NCI-H526 treated with DMSO at 0.1 percent for 48 hours (cell line): ENCODE measurements at places on chromosomes 12 and 14.
A peak's percentile ranks its signal among the peaks of the same experiment; 100 is the strongest.

- DNase-seq: no peak
Measured at GRCh38 chr12:78759367-78759766, 105.2 kb upstream of the SYT1 start.

DNA sequence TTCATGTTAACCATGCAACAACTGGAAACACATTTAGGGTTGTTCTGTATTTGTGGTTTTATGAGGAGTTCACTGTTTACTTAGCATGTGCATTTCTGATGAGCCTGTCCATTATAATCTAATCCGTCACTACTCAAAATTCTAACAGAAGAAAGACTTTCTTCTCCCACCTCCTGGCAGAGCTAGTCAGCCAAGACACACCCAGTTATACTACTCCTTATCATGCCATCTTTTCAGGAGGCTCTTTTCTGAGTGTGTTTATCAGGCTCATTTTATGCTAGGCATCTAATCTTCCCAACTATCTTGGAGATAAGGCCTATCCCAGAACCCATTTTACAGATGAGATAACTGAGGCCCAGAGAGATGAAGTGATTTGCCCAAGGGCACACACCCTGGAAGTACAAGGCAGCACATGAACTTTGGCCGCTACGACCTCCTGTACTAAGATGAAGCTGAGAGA lies 10.4 kb upstream of the MED13L start:
- DNase-seq: no peak

DNA sequence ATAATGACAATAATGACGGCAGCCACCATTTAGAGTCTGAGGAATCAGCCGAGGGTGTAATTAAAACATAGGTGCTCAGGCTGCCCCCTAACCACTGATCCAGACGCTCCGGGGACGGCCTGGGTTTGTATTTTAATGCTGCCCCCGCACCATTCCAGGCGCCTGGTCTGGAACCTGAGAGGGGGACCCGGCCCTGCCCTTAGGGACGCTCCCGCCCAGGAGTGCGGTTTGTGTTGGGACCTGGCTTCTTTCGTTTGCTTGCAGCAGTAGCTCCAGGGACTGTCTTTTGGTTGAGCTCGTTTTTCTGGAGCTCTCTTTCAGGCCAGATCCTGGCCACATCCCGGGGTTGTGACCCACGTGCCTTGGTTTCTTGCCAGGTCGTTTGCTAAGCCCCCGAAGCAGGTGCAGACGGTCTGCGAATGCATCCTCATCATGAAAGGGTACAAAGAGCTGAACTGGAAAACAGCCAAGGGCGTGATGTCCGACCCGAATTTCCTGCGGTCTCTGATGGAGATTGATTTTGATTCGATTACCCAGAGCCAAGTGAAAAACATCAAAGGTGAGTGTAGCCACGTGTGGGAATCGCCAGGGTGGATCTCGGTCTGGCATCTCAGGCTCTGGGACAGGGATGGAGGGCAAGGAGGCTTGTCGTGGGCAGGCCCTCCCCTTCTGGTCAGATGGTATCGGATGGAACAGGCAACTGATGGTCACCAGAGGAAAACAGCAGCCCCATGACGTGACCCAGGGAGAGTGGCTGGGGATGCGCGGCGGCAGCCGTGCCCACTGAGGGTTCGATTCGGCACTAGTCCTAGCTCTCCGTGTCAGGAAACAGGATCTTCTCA lies 63.5 kb downstream of the CCDC92 start:
- no peak for DNase-seq

DNA sequence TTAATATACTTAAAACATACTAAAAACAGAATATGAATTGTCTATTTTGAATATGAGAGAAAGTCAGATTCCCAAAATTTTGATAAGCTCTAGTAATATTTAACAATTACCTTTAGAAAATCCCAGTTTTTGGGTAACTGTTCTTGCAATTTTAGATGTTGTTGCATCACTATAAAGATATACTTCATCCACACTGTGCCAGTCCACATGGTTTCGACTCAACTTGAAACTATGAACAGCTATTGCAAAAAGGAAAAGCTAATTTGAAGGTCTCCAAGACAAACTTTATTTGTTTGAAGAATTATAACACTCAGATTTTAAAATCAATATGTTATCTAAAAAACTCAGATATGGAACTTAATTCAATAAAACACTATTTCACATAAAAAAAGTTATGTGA lies 59.9 kb downstream of the DDHD1 start:
- no peak for DNase-seq

GRCh38 chr12:84624601-84625000 lies 288.0 kb downstream of the SLC6A15 start:
- no peak for DNase-seq

- DNase-seq: no peak
Measured at GRCh38 chr14:54776361-54777001, 126.1 kb downstream of the GCH1 start.

GRCh38 chr14:106875503-106875902 lies 1349.1 kb downstream of the TMEM121 start:
- DNase-seq: peak; percentile 39

GRCh38 chr12:20383612-20384011 lies 15.3 kb downstream of the PDE3A start:
- DNase-seq: no peak

GRCh38 chr14:74064426-74064825 lies 19.8 kb downstream of the ALDH6A1 start:
- no peak for DNase-seq

DNA sequence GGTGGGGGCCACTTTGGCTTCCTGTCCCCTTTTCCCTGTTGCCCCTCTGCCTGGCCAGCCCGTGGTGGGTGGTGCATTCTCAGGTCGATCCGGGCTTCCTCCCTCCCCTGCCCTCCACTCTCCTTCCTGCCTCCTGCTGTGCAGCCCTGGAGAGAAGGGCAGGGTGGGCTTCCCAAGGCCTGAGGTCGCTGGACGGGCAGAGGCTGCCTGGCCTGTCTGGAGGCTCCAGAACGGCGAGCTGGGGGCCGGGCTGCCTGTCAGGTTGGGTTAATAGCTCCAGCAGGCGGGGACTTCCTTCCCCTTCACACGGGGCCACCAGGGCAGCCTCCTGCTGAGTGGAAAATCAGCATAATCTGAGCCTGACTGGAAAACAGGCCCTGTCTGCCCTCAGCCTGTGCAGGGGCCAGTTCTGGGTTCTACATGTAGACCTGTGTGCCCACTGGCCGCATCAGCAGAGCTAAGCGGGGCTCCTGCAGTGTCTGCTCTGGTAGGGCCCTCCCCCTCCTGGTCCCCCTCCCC lies 11.3 kb downstream of the KIF26A start:
- DNase-seq: no peak

DNA sequence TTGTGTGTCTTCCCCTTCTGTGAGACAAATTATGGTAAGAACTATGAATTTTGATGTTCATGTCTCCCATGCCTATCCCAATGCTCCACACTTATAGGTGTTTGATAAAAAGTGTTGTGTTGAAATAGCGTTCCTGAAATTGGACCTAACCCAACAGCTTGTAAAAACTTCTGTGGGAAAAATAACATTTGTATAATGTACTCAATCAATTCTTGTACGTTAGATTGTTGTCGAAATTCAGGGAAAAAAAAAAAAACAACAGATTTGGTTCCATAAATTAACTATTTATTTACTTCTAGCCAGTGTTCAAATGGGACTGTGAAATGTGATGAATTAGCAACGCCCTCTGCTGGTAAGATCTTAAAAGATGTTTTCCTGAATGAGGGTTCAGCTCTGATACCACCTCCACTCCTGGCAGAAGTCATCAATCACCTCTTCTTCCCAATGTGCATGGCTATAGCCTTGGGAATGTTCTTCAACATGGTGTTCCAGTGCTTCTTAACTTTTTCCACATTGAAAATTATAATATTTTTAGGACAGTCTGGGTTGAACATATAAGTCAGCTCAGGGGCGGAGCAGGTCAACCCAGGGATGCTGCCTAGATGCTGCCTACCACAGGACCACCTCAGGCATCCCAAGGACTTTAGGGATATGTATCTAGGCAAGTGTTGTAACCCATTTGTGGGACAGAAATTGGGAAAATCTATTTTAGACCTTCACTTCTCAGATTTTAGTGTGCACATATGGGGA lies 170.6 kb downstream of the OTOGL start:
- DNase-seq: no peak

- DNase-seq: no peak
Measured at GRCh38 chr12:45469902-45470301, 254.0 kb downstream of the ANO6 start.

DNA sequence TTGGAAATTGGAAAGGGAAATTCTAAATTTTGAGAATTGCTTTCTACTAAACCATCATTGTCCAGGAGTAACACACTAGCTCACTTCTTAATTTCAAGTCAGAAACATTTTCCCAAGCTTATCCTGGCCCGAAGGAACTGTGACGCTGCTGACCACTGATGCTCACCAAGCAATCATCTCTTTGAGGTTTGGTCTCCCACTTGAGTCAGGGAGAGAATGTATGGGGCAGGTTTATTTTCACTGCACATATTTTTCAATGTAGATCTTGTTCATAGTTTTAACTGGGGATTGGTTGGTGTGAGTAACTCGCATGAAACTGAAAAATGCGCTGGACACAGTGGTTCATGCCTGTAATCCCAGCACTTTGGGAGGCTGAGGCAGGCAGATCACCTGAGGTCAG lies 12.9 kb upstream of the RNASE10 start:
- no peak for DNase-seq

GRCh38 chr14:51507511-51507905 lies 144.2 kb upstream of the FRMD6 start:
- DNase-seq: no peak

DNA sequence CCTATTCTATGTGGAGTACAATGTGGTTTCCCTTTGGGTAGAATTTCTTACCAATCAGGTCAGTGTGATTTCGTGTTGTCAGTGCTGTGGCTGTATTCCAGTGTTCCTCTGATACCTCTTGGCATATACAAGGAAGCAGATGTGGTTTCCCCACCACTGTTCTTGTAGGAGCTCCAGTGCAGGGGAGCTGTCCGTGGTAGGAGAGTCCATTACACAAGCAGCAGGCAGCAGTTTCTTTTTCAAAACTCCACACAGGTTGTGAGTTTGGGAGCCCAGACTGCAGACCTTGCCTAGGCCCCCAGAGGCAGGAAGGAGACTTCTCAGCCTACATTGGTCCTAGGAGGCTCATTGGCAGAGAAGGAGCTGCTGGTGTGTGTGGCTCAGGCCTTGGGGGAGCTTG lies 452.8 kb downstream of the AACS start:
- no peak for DNase-seq

- DNase-seq: no peak
Measured at GRCh38 chr12:128755566-128755965, 68.2 kb downstream of the SLC15A4 start.

DNA sequence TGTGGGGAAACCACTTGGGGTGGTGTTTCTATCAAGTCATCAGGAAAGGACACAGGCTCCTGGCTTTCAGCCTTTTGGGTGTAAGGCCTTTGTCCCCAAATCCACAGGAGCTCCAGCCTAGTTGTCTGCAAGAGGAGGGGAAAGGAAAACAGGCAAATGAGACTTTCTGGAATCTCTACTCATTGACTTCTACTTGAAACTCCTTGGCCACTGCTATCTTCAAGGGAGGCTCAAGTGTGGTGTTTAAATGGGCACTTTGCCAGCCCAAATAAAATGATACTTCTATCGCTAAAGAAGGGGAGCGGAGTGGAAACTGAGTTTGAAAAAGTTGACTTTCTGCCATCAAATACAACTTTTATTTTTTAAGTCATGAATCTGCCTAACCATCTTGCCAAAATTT lies 445.9 kb upstream of the RGS6 start:
- no peak for DNase-seq

DNA sequence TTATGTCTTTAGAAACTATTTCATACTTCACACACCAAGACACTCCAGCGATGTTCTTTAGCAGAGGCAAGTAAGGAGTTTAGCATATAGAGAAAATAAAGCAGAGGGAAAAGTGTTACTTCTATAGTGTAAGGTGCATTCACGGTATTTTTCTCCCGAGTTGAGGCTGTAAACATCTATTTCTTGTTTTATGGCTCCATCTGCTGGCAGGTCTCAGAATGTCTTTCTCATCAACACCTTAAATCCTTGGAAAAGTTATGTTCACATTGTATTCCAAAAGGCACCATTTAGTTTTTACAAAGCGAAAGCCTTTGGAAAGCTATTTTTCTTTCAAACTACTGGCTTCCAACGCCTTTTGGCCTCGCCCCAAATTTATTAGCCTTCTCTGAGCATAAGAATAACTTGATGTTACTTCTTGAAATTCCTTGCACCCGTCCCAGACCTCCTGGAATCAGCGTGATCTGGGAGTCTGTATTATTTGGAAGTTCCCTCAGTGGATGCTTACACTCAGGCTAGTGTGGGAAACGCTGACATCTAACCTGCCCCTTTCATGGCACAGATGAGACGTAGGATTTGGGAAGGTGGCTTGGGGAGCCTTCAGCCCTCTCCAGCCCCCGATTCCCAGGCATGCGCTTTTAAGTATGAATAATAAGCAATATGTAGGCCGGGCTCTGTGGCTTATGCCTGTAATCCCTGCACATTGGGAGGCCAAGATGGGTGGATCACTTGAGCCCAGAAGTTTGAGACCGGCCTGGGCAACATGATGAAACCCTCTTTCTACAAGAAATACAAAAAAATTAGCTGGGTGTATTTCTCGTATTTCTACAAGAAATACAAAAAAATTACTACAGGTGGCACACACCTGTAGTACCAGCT lies 1.9 kb upstream of the PIWIL1 start:
- DNase-seq: peak; percentile 20

DNA sequence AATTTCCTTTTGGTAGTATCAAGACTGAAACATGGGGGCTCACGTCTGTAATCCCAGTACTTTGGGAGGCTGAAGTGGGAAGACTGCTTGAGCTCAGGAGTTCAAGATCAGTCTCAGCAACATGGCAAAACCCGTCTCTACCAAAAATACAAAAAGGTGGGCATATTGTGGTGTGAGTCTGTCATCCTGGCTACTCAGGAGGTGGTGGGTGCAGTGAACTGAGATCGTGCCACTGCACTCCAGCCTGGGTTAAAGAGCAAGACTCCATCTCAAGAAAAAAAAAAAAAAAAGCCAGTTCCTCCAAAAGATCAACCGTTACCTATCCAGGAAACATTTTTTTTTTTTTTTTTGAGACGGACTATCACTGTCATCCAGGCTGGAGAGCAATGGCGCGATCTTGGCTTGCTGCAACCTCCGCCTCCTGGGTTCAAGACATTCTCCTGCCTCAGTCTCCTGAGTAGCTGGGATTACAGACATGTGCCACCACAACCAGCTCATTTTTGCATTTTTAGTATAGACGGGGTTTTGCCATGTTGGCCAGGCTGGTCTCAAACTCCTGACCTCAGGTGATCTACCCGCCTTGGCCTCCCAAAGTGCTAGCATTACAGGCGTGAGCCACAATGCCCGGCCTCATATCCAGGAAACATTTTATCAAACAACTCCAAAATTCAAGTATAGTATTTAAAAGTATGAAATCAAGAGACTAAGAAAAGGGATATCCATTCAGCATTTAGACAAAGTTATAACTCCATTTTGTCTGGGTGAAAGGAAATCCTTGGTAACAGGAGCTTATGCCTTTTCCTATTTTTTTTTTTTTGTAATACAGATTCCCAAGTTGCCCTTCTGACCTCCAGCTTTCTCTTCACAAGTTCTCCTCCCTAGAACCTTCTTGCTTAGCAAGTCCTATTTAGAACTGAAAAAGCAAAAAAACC lies 3.4 kb downstream of the ACIN1 start:
- no peak for DNase-seq
